Activated naive CD8-positive, alpha-beta T cell treated with anti-CD3 and anti-CD28 coated beads, Interleukin-2, amount 10 ng/mL, durations not matched to agents 7 days and 5 days (primary cell): ENCODE measurements at places on chromosomes 16 and 17.
A peak's percentile ranks its signal among the peaks of the same experiment; 100 is the strongest.

DNA sequence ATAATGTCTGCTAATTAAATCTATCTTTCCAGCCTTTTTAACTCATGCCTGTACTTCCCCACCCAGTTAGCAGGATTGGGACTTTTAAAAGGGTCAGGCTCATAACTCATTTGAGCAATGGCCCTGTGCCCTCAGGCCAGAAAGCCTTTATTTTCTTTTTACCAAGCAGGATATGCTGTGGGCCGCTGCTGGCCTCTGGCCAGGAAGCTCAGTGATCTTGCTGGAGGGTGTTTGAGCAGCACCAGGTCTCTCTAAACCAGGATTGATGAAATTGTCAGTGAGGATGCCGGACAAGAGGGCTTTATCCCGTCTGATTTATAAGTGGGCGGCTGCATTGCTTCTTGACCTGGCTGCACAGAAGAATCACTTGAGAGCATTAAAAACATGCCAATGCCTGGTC is 187.8 kb downstream of the RAB11FIP4 start:
- DNase-seq: no peak

GRCh38 chr17:45963889-45964288 is 35.2 kb upstream of the STH start:
- no peak for DNase-seq

- DNase-seq: no peak
Measured at GRCh38 chr16:76913046-76913445, 277.9 kb upstream of the MON1B start.

GRCh38 chr17:76547183-76547641 is 7.4 kb downstream of the PRCD start:
- DNase-seq: peak; percentile 60

DNA sequence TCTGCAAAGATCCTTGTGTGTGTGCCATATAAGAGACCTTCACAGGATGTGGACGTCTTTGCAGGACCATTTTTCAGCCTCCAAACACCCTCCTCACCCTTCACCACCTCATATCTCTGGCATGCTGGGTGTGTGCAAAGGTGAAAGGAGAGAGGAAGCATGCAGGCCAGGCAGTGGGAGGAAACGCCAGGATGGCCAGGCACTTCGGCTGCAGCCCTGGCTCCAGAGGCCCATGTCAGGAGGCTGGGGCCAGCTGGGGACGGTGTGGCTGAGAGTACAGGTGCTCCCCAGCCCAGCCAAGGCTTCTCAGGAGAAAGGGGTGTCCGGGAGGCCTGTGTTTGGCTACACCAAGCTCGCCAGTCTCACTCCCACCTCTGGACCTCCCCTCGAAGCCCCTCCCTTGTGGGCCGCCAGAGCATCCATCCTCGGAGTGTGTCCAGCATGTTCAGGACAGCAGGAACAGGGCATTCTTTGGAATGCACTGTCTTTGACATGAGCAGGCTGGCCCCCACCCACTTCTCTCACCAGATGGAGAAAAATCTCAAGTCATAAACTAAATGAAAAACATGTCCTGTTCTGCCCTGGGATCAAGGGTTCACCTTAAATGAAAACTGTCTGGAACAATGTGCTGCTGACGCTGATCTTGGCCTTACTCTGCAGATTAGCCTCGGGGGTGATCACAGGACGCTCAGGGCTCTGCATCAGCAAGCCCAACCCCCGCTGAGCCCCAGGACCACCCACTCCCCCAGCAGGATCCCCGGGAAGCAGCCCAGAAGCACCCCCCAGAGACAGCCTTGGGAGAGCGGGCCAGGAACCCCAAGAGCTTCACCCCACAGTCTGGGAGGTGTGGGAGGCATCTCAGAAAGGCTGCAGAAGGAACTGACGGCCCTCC is 15.9 kb downstream of the PEMT start:
- DNase-seq: no peak

DNA sequence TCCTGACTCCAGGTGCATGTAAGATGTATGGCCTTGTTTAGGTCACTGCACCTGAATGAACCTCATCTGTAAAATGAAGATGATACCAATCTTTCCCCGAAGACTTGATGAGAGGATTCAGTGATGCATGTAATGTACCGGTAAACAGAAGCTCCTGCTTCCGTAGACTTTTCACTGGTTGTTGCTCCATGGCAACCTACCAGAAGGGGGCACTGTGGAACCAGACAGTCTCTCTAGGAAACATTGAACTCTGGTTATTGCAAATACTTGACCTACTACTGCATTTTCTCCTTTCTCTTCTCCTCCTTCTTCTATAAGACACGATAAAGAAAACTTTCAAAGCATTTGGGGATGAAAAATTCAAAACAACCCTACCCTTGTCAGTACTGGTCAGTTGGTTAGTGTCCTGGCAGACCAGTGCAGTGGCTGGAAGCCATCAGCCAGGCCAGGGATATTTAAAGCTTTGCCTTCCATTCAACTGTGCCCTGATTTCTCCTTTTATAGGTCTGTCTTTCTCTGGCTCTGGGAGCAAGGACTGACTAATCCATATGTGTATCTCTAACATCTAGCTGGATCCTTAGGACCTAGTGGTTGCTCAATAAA is 667.4 kb upstream of the SALL1 start:
- no peak for DNase-seq

- no peak for DNase-seq
Measured at GRCh38 chr16:3997231-3997841, 116.8 kb upstream of the CREBBP start.

GRCh38 chr16:28986492-28986891 is 1.6 kb downstream of the LAT start:
- no peak for DNase-seq

GRCh38 chr17:64387145-64387473 is 3.6 kb downstream of the PECAM1 start:
- DNase-seq: peak; percentile 25

GRCh38 chr17:15349119-15349518 is 7.7 kb upstream of the TEKT3 start:
- DNase-seq: no peak

- DNase-seq: no peak
Measured at GRCh38 chr16:561957-562938, 2.1 kb downstream of the PRR35 start.

DNA sequence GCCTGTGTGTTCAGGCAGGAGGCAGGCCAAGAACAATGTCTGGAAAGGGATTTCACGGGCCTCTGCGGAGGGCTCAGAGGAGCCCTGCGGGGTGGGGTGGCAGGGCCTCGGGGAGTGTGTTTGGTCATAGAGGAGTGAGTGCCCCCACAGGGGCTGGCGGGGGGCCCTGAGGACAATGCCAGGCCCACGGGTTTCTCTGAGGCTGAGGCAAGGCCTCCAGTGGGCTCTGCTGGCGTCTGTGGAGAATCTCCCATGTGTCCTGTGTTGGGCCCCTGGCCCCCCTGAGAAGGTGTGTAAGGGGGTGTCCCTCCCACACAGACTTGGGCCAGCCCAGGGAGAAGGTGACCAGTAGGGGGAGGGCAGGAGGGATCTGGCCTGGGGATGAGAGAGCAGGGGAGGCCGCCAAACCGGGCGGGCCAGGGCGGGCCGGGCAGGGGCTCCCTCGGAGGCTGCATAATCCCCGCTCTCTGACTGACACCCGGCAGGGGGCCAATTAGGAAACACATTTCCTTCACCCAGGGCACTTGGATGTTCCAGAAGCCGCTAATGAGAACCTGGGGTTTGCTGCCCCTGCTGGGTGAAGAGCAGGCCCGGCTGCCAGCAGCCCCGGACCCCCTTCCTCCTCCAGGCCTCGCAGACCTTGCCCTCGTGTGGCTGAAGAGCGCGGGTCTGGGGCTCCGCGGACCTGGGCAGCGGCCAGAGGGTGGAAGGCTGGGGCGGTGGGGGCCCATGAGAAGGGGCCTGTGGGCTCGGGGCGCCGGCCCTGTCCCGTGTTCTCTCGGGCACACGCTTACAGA is 204.2 kb downstream of the NTN1 start:
- no peak for DNase-seq

DNA sequence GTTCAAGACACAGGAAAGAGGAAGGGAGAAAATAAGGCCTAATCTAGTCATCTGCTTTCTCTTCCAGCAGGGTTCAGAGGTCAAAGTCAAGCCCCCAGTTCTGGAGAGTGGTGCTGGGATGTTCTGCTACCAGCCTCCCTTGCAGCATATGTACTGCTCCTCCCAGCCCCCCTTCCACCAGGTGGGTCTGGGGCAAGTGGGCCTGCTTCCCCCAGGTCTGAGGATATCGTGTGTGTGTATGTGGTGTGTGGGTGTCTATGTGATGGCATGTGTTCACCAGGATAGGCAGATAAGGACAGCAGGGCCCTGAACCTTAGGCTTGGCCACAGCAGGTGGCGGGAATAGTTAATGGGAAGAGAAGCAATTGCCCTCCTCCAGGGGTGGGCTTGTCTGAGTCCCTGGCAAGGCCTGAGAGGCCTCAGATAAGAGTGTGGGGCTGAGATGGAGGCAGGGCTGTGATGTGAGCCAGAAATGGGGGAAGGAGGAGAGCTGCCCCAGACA is 21.1 kb downstream of the FOXN1 start:
- DNase-seq: no peak

- DNase-seq: no peak
Measured at GRCh38 chr17:17154981-17155380, 51.2 kb downstream of the PLD6 start.

GRCh38 chr17:17098551-17099179 is 56.4 kb downstream of the MPRIP start:
- no peak for DNase-seq

DNA sequence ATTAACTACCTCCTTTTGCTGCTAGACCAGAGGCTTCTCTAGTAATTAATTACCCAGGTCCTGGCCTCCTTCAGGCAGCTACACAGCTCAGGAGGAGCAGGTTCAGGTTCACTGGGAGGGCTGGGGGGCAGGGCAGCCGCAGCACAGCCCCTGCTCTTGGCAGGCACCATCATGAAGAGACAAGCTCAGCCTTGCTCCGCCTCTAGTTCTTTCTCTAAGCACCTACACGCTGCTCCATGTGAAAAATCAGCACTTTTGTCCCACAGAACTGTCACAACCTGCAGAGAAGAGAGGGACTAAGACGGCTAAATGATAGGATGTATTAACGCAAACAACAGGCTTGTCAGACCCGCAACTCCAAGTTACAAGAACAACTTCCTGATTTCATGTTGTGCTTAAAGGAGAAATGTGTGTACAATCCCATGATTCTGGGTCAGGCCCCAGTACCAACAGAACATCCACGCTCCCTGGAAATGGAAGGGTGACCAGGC is 53.4 kb downstream of the GRB2 start:
- DNase-seq: no peak

DNA sequence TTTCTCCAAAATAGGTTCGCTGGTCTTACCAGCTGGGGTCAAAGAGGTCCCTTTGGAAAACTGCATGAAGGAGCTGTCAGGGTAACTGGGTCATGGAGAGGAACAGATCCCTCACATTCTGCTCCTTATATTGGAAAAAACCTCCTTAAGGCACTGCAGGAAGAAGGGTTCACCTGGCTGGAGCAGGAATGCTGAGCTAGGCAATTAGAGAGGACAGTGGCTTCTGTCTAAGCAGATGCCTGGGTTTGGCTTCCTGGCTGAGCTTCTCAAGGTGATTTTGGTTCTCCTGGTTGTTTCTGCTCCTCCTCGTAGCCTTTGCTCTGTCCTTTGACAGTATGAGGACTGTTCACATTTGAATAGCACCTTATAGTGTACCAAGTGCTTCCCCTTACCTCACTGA is 19.6 kb downstream of the ITGB3 start:
- DNase-seq: no peak

GRCh38 chr17:1365445-1366039 is 34.5 kb downstream of the YWHAE start:
- no peak for DNase-seq

- DNase-seq: no peak
Measured at GRCh38 chr17:43051969-43052368, 26.9 kb downstream of the RND2 start.
